ENCODE measurements at places on chromosomes 1 and 21.
A peak's percentile ranks its signal among the peaks of the same experiment; 100 is the strongest.

DNA sequence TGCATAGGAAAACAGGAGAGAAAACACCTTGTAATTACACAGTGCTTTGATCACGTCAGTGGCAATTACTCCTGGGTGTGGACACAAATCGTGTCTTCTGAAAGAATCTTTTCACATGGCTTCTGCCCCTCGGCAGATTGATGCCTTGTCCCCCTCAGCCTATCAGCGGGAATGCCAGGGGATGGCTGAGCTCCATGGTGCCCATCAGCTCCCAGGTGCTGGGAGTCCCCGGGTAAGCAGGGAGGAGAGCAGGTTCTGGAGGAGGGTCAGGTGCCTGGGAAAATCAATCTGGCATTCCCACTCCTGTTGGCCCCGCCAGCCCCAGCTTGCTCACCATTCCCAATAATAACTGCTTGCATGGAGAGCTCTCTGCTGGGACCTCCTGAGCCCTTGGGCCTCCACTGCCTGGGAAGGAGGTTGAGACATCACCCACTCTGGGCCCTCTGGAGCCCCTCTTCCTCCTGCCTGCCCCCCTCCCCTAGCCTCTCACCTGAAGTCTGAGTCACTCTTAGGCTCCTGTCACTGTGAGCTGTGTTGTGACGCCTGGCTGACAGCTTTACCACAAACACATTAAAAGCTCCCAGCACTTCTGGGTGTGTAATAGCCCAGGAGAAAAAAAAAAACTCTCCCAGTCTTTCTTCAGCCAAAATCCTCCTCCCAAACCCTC is 4.9 kb downstream of the CAMK2N1 start:
- no peak for DNase-seq

- DNase-seq, result no peak
Measured at GRCh38 chr1:23699280-23700179, 7.9 kb downstream of the RPL11 start.

GRCh38 chr1:196209983-196210382 is 398.3 kb downstream of the KCNT2 start:
- DNase-seq, result peak; percentile 52

DNA sequence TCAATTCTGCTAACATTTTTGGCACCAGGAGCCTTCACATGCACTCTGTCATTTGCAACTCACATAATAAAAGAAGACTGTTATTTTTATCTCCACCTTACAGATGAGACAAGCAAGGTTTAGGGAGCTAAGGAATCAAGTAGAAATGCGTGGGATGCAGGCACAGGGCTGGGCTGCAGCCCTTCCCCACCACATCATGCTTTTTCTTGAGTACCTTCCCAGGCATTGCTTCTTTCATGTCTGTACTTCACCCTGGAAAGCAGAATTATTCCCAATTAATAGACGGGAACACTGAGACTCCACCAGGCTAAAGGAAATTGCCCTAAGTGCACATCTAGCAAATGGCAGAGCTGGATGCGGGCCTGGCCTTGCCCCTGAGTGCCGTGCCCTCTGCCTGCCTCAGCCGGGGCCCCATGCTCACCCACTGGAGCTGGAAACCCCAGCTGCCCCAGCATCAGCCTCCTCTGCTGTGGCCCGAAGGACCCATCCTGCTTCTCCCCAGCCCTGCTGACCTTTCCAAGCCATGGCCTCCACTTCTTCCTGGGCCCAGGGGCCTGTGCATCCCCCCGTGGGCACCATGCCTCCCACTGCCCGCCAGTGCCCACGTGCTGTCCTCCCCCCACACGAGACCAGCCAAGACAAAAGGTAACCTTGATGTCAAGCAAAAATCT is 257.5 kb downstream of the TOMM20 start:
- no peak for DNase-seq

- DNase-seq, result peak; percentile 86
Measured at GRCh38 chr1:5509664-5510452, 482.4 kb downstream of the NPHP4 start.

DNA sequence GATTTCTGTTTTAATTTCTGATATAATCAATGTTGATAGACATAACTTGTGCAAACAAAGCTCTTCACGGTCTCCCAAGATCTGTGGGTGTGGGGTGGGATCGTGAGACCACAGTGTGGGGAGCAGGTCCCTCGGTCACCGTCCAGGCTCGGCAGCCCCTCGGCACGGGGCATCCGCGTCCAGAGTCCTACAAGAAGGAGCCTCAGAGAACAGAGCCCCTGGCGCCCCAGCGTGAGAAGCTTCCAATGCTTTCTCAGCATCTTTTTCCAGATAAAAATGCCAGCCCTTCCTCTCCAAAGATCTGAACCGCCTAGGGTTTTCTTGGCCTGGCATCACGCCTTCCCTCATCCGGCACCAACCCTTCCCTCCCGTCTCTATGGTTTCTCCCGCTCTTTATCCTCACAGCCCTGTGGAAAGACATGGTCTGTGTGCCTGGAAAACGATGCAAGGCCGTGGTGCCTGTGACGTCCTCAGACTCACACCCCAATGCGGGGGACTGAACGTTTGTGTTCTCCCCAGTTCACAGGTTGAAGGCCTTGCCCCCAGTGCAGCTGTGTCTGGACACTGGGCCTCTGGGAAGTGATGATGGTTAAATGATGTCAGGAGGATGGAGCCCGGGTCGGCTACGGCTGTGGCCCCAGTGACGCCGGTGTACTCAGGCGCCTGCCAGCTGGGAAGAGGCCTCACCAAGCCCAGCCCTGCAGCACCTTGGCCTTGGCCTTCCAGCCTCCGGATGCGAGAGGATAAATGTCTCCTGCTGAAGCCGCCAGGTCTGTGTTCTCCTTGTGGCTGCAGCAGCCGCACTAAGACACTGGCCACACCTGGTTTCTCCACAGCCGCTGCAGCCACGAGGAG is 45.9 kb upstream of the COL6A2 start:
- DNase-seq, result no peak

- peak; percentile 37 for DNase-seq
Measured at GRCh38 chr1:196951711-196952394, 8.3 kb downstream of the CFHR2 start.

DNA sequence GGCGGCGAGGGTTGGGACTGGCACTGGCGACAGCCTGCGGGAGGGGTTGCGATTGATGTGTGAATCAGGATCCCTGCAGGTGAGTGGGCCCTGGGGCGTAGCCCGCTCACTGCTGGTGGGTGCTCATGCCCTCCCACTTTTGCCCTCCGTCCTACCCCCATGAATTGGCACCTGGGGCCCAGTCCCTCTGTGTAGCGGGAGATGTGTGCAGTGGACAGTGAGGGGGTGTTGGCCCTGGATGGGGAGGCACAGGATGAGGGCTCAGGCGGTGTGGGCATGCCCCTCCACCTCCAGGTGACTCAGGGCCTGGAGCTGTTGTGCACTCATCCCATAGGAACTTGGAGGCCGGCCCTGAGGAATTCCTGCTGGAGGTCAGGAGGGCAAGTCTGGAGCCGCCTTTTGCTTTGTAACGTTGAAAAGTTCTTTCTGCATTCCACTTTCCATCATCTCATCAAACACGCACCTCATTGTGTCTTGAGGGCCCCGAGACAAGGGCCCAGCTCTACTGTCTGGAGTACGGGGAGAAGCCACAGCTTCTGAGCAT is 3.0 kb downstream of the PEAR1 start:
- DNase-seq, result peak; percentile 96

GRCh38 chr1:87296206-87296605 is 32.5 kb upstream of the LMO4 start:
- DNase-seq, result no peak

- DNase-seq, result no peak
Measured at GRCh38 chr1:188958461-188959115, 1519.1 kb downstream of the BRINP3 start.

GRCh38 chr1:183205196-183205781 is 19.2 kb downstream of the LAMC2 start:
- DNase-seq, result peak; percentile 58

DNA sequence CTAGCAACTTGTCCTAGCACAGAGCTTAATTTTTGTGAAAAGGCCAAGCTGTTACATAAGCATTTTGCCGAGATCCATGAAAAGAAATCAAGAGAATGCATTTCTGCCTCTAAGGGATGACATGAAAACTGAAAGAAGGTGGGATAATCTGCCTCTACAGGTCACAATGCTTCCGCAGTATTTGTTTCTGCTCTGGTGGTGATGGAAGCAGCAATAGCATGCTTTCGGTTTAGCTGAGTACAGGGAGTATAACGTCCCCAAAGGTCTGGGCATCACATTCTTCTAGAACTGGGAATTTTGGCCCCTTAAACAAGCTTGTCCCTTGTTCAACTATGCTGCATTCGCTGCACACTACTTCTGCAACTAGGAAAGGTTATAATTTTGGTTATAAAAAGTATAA is 14.4 kb upstream of the MAGI3 start:
- DNase-seq, result no peak

GRCh38 chr1:79694241-79694640 is 687.7 kb upstream of the ADGRL4 start:
- no peak for DNase-seq

- no peak for DNase-seq
Measured at GRCh38 chr1:89615676-89616598, 17.0 kb upstream of the LRRC8C start.

DNA sequence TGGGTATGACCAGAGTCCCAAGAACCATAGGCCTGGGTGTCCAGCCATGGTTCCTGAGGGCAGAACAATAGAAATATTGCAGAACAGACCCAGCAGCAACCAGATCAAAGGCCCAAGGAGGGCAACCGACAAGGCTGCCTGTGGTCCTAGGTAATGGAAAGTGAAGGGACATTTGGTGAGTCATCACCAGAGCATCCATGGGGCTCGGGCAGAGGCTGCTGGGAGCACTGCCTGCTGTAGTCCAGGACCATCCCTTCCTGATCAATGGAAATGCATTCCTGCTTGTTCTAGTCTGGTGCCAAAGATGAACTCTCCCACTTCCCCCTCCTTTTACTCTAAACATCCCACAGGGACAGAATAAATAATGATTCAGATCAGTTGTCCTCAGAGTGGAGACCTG is 172.8 kb upstream of the CACNA1E start:
- DNase-seq, result no peak

GRCh38 chr1:2384941-2385481 is 6.3 kb downstream of the MORN1 start:
- no peak for DNase-seq

DNA sequence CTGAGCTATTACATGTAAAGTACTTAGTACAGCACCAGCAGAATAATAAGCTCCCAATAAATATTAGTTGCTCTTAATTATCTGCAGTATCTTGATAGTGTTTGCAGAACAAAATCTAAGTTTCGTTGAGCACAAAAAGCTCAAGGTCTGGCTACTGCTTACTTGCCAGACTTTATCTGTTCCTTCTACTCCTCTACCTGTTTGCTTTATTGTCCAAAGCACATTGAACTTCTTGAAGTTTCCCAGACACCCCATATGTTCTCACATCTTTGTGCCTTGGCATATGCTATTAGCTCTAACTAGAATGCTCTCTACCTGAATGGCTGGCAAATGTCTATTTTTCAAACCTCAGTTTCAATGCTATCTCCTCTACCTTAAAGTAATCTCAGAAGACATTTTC is 54.9 kb downstream of the LRRC40 start:
- DNase-seq, result no peak

GRCh38 chr1:97680894-97681293 is 239.9 kb downstream of the DPYD start:
- DNase-seq, result no peak

DNA sequence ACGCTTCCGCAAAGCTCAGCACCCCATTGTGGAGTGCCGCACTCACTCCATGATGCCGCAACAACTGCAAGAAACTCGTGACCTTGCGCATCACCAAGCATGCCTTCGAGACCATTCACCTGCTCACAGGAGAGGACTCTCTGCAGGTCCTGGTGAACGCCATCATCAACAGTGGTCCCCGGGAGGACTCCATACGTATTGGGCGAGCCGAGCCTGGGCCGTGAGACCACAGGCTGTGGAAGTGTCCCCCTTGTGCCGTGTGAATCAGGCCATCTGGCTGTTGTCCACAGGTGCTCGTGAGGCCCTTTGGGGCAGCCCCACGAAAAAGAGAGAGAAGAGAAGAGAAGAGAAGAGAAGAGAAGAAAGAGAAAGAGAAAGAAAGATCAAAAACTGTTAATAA is 23.2 kb downstream of the SPATA45 start:
- no peak for DNase-seq

DNA sequence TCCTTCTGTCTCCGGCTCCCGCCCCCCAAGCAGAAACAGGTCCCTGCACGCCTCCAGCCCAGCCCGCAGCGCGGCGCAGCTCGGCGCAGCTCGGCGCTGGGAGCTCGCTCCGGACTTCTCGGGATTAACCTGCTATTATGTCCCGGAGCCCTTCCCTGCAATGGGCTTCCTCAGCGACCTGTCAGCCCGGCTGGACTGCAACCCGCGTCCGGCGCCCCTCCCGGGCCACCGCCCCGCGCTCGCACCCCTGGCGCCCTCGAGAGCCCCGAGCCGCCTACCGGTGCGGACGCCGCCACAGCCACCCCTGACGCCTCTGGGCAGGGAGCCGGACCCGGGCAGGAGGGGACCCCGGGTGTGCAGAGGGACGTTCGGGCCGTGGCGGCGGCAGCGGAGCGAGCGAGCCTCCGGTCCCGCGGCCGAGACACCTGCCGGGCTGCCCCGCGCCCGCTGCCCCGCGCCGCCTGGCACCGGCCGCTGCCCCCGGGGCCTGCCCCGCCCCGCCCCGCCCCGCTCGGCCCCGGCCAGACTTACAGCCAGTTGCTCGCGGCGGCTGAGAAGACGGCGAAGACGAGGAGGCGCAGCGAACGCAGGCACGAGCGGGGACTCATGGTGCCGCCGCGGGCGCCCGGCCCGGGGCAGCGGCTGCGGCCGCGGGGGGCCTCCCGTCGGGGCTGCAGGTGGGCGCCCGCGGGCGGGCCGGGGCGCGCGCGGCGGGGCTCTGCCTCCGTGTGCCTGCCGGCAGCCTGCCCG is 407 bp downstream of the WNT4 start:
- DNase-seq, result peak; percentile 76

DNA sequence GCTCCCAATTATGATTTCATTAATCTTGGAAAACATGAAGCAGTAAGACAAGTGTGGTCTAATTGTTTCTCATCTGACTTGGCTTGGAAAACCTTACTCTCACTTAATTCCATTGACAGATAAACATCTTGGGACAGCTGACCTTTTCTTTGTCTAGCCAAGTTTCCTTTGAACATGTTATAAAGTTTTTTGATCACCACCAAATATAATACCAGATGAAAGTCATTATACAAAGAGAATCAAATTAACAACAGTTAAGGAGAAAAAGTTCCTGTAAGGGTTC is 50.2 kb downstream of the ALG14 start:
- no peak for DNase-seq

- no peak for DNase-seq
Measured at GRCh38 chr1:119862276-119862675, 34.0 kb downstream of the ADAM30 start.

- DNase-seq, result no peak
Measured at GRCh38 chr1:234911787-234912186, 216.8 kb downstream of the TOMM20 start.

GRCh38 chr1:8554956-8555534 is 237.1 kb downstream of the SLC45A1 start:
- peak; percentile 19 for DNase-seq

GRCh38 chr21:35953597-35953996 is 106.7 kb downstream of the SETD4 start:
- DNase-seq, result peak; percentile 14

DNA sequence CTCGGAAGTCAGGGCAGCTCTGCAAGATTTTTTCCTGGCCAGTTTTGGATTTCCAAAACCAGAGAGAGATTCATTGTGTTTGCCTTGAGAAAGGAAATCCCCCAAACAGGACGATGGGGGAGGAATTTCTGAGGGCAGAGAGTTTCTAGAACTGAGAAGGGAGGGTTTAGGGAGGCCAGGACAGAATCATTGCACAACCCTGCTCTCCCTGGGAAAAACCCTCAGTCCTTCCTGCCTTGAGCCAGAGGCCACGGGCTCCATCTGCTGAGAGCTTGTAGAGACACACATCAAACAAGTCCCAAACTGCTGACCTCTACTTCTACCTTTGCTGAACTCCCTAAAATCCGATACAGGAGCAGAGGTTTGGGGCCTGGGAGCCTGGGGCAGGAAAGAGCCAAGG is 99.7 kb downstream of the NMNAT2 start:
- DNase-seq, result peak; percentile 93

All from AG20443 (cell line).